Activated CD4-positive, alpha-beta memory T cell treated with anti-CD3 and anti-CD28 coated beads for 36 hours (primary cell): ENCODE measurements at places on chromosomes 5 and 9.
A peak's percentile ranks its signal among the peaks of the same experiment; 100 is the strongest.

- no peak for DNase-seq
These were observed 3.4 kb downstream of the TNC start for GRCh38 chr9:115114546-115114945.

- DNase-seq: no peak
These were observed 74.0 kb downstream of the C9orf85 start for GRCh38 chr9:71985297-71985911.

DNA sequence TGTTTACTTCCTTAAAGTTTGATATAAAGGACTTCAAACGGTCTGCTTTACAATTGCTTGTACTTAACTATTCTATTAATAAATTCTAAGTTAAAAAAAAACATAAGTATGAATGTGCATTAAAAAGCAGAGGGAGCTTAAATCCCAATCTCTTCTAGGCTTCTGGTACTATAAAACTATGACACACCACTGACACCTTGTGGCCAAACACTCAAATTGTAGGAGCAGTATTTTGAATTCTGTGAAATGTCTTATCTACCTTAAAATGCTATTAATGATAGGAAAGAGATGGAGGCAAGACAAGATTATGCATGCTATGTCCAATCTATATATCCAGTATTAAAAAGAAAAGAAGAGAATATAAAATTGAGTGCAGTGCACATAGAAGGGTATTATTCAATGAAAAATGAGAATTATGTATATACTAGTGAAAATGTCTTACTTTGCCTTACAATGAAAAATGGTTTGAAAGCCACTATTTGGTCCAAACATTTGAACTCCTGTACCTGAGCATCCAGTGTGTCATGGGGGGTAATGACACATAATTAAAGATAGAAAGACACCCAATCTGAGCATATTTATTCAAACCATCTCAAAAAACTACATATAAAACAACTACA, 87.6 kb downstream of the ERP44 start:
- peak; percentile 20 for DNase-seq

DNA sequence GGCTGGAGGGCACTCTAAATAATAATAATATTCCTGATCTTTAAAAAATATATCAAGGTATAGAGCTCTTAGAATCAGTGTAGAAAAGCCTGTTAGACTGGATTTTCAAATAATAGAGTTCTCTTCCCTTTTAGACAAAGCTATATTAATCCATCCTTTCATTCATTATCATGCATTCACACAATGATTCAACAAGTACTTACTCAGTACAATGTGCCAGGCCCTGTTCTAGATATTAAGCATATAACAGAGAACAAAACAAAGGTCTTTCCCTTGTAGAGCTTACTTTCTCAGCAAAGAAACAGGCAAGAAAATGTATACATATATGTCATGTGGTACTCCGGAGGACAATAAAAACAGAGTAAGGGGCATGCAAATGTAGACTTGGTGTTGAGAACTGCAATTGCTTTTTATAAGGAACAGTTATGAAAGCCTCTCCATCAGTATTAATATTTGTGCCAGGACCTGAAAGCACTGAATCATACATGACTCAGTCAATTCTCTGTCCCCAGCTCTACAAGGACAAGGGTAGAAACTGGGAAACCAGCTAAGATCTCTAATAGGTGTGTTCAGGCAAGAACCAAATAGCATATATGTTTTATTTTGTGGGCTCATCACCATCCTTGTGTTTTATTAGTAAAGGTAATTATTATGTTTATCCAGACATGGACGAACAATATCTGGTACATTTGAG, 72.2 kb downstream of the PIP5K1B start:
- DNase-seq: no peak

GRCh38 chr9:98242426-98242825, 13.0 kb downstream of the TBC1D2 start:
- DNase-seq: no peak

DNA sequence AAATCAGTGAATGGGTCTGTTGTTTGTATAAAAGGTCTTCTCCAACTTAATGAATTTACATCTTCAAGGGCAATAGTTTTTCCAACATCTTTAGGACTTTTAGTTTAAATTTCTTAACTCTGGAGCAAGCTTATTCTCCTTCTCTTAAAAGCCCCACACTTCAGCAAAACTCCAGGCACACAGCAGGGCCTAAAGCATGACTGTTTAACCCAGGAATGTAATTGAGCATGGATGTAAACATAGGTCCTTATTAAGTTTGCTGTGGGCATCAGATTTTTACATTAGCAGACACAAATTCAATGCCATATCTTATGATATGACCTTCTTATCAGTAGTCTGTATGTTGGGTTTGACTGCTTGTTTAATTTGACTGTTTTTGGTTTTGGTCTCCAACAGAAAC, 78.9 kb downstream of the ABCA1 start:
- no peak for DNase-seq

- DNase-seq: no peak
These were observed 1.0 kb upstream of the CORO2A start for GRCh38 chr9:98193336-98193944.

- no peak for DNase-seq
These were observed 54.6 kb upstream of the SYNPO start for GRCh38 chr5:150585781-150586341.

DNA sequence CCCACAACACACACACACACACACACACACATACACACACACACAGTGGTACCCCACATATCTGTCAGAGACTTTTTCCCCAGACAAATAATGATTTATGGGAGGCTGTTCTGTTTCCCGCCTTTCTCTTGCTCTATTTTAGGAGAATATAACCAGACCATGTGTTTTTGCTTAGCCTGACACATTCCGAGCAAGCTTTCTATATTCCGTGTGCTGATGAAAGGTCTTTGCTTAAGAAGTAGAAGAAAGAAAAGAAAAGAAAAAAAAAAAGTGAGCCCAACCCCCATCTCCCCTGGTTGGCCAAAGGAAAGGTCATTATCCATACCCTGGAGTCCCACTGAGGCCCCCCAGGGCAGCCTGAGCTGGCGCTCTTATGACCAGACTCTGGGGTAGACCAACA, 338.6 kb downstream of the SLIT3 start:
- DNase-seq: no peak

DNA sequence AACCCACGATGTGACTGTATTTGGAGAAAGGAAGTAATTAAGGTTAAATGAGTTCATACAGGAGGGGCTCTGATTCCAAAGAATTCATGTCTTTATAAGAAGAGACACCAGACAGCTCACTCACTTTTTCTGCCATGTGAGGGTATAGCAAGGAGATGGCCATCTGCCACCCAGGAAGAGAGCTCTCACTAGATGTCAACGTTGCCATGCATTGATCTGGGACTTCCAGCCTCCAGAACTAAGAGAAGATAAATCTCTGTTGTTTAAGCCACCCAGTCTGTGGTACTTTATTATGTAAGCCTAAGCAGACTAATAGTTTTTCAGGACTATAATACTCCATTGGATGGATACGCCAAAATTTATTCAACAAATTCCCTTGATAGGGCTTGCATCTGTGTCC, 89.8 kb upstream of the RAD23B start:
- no peak for DNase-seq

DNA sequence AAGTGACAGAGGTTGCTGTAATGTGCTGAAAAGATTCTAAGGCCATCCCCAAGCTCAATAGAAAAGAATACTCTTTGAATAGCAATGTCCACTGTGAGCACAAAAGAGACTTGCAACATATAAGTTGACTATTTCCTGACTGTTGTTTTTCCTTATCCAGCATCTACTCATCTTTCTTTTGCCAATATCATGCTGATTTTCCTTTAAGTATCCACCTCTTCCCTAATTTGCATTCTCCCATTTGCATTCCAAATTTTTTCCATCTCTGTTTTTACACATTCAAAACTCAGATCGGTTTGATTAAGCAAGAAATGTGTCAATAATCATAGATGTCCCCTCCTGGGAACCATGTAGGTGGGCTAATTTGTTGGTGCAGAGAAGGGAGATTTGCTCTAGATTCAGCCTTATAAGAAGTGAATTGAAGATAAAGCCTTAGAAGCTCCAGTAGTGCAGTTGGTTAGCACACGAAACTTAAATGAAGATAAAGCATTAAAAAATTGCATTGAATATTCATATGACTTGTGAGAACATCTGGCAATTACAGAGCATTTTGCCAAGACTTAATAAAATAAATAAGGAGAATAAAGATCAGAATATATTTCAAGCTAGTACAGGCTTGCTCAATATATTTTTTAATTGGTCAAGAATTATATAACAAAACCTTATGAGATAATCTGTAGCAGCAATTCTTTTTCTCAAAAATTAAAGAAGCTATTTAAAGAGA, 267.6 kb downstream of the TMEM167A start:
- DNase-seq: no peak

GRCh38 chr5:6574111-6574510, 58.7 kb downstream of the NSUN2 start:
- no peak for DNase-seq

- no peak for DNase-seq
These were observed 327.7 kb downstream of the CDK5RAP2 start for GRCh38 chr9:120252248-120252647.

GRCh38 chr5:89342106-89342876, 459.3 kb upstream of the MEF2C start:
- DNase-seq: no peak

DNA sequence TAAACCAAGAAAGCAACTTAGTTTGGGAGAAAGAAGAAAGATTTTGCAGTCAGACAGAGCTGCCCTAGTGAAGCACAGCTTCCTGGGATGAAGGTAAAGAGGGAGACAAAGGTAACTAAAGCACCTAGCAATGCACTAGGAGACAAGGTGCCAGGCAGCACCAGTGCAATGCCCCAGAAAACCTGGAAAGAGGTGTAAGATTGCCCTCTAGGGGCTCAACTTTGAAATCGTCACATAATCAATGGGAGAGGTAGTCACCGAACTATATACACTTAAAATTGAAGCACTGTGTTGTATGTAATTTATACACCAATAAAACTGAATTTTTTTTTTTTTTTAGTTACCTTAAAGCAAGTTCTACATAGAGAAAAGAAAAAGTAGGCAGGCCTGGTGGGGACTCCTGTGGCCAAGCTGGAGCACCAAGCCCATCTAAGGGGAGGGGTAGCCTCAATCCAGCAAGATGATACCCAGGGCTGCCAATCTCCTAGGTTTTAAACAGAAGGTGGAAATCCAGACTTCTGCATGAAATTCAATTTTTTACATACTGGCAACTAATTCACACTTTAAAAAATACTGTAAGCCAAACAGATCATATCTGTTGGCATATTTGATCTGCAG, 48.2 kb downstream of the CDK5RAP2 start:
- DNase-seq: no peak

DNA sequence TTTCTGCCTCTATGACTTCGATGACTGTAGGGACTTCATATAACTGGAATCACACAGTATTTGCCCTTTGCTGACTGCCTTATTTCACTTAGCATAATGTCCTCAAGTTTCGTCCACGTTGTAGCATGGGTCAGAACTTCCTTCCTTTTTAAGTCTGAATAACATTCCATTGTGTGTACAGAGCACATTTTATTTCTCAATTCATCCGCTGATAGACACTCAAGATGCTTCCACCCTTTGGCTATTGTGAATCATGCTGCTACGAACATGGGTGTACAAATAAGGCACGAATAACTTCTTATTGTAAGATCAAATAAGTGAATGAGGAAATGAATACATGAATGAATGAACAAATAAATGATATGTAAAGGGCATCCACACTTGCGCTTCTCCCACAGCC, 13.0 kb downstream of the BARX1 start:
- no peak for DNase-seq

DNA sequence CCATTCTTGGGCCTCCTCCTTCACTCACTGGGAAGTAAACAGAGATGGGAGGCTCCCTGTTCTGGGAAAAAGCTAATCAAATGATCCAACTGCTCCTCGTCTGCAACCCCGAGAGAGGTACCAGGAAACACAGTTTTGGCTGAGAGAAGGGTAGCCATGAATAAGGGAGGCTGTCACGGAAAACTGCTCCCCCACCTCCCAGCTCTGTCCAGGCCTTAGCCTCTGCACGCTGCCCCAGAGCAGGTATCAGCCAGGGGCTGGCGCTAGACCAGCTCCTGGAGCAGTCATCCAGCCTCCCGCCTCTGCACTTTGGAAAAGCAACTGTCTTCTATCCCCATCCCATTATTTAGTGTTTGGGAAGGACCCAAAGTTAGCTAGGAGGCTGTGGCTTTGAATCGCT, 266.1 kb downstream of the NDUFS4 start:
- DNase-seq: no peak

GRCh38 chr5:125295405-125295872, 549.0 kb upstream of the ZNF608 start:
- DNase-seq: no peak

GRCh38 chr9:82606492-82607382, 456.2 kb downstream of the RASEF start:
- DNase-seq: no peak

- DNase-seq: no peak
These were observed 38.5 kb downstream of the ABITRAM start for GRCh38 chr9:108972626-108973209.

DNA sequence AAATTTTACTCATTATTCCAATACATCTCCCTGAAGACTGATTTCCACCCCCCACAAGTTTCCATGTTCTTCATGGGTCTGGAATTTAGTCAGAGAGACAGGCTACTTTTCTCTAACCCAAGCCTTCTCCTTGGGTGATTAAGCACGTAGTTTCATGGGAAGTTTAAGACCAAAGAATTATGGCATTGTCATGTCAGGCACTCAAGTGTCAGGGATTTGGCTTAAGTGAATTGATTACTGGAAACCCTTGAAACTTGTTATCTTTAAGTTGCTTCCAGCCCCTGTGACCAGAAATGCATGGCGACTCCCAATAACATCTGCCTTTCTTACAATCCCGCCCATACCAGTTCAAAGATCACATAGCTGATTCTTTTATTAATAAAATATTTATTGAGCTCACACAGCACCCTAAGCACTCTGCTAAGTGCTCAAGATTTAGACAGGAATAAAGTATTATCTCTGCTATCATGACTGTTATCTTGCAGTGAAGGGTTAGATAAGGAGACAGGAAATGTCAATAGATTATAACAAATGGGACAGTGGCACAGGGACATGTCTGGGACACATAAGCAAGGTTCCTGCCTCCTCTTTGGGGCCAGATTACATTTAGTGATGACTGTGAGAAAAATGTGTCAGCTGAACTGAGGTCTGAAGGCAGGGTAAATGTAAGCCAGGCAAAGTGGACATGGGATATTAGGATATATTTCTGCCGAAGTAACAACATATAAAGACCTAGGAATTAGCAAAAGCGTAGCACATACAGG, 241.2 kb upstream of the TNC start:
- no peak for DNase-seq

- peak; percentile 35 for DNase-seq
These were observed 64.5 kb downstream of the RCL1 start for GRCh38 chr9:4857163-4857810.

- DNase-seq: peak; percentile 79
These were observed 47.6 kb downstream of the THBS4 start for GRCh38 chr5:80082731-80083100.

- no peak for DNase-seq
These were observed 115.4 kb downstream of the DENND1A start for GRCh38 chr9:123814496-123814895.
